ENCODE measurements at places on chromosomes 4 and X.
A peak's percentile ranks its signal among the peaks of the same experiment; 100 is the strongest.

GRCh38 chr4:169037506-169037905 is 27.5 kb upstream of the CBR4 start:
- DNase-seq: no peak

DNA sequence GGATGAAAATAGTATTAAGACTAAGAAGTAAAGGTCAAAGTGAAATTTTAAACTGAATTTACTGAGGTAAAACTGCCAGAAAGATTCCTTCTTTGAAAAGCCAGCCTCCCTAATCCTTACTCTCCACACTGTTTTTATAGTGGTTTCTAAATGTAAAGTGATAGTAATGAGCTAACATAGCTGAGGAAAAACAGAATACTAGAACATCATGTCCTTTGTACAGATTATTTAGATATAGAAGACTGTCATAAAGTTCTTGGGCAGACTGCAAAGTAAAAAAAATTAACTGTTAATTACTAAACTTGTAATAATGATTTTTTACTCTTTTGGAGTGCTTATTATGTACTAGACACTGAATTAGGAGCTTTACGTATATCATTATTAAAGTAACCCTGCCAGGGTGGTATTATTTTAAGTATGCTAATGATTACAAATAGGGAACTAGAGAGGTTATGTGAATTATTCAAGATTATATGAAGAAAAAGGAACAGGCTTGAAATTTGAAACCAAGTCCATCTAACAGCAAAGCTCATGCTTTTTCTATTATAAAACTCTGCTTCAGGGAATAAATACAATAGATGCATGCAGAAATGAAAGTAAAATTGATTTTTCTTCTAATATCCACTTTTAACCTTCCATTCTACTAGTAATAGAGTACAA is 150.5 kb downstream of the TBCK start:
- DNase-seq: no peak

DNA sequence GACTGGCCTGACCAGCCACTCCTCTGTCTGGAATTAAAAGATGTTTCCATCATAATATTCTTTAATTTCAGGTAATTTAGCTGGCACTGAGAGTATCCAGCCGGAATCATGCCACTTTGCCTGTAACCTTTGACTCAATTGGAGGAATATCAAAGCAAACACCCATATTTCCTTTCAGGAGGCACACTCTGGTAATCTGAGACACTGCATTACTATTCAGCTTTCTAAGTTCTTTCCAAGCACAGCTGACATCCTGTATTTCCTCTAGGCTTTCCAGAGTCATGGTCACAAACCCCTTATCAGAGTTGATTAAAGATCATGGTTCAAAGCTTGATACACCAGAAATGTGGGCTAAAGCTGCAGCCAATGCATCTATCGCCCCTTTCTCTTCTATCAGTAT is 29.3 kb downstream of the INTS12 start:
- DNase-seq: no peak

GRCh38 chr4:123825596-123826291 is 429.1 kb downstream of the SPRY1 start:
- DNase-seq: no peak

- peak; percentile 86 for DNase-seq
Measured at GRCh38 chr4:151169223-151169622, 69.8 kb downstream of the RPS3A start.

- no peak for DNase-seq
Measured at GRCh38 chr4:5759236-5760075, 48.5 kb downstream of the EVC start.

- DNase-seq: no peak
Measured at GRCh38 chrX:20205927-20206708, 60.6 kb downstream of the RPS6KA3 start.

- no peak for DNase-seq
Measured at GRCh38 chr4:153634738-153635353, 49.2 kb upstream of the TLR2 start.

GRCh38 chr4:185217408-185217975 is 8.1 kb downstream of the SNX25 start:
- DNase-seq: no peak

DNA sequence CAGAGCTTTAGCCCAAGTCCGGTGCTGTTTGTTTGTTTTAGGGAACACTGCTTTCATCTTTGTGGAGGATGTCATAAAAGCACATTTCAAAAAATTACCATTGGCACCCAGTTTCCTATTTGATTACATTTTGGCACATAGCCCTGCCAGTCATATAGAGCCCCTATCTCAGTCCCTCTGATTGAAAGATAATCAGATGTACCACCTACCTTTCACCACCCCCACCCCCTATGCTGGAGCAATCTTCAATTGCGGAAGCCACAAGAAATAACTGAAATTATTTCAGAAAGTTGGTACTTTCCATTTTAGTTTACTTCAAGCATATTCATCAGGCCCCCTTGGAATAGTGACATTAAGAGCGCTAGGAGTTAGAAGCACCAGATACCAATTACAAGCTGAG is 136.7 kb upstream of the RPL34 start:
- DNase-seq: no peak

DNA sequence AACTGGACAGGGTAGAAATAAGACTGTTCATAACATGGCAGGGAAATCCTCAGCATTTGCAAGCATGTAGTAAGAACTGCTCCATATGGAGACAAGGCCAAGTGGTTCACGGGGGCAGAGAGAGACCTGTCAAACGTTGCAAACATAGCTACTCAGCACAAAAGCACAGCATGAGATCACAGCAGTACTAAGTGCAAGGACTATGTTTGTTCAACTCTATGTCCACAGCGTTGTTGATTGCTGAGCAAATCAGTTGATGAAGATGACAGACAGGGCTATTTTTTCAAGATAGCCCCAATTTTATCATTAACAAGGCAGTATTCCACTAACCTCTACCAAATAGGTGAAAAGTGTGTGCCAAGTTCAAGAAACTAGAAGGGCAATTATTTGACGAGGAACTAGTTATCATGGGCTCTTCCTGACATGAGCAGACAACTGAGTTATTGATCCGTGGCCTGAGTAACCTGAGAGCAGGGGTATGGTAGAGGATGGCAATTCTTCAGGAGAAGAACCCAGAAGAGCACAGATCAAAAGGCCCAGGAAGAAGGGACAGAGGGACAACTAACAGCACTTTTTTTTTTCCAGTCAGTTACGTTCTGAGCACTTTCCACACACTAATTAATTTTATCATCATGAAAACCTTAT is 57.4 kb downstream of the SPOCK3 start:
- DNase-seq: no peak

GRCh38 chrX:118761939-118762707 is 34.7 kb downstream of the IL13RA1 start:
- DNase-seq: no peak

DNA sequence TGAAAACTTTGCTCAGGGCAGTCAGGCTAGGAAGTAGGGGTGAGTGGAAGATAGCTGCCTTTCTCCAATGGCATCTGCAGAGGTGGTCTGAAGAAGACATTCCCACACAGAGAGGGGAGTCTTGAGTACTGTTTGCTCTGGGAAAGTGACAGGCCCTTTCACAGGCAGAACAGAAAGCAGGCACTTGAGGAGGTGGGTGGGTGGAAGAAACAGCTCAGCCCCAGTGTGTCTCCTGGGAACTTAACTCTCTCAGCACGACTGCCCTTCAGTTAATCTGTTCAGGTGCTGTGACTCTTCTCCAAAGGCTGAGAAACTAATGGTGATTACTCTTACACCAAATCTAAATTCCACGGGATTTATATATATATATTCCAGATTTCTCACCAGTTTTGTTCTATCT is 28.3 kb downstream of the ENOPH1 start:
- no peak for DNase-seq

DNA sequence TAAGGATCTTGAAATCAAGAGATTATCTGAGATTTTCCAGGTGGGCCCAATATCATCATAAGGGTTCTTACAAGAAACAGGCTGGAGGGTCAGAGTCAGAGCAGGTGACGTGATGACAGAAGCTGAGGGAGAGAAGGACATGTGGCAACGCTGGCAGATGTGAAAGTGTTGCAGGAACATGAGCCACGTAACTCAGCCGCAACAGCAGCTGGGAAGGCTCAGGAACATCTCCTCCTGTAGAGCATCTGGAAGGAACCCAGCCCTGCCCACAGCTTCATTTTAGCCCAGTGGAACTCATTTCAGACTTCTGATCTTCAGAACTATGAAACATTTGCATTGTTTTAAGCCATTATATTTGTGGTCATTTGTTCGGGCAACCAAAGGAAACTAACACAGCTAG is 156.3 kb upstream of the VEGFC start:
- no peak for DNase-seq

- no peak for DNase-seq
Measured at GRCh38 chr4:140057701-140058100, 96.3 kb downstream of the MAML3 start.

- DNase-seq: no peak
Measured at GRCh38 chr4:123465416-123465815, 68.8 kb downstream of the SPRY1 start.

DNA sequence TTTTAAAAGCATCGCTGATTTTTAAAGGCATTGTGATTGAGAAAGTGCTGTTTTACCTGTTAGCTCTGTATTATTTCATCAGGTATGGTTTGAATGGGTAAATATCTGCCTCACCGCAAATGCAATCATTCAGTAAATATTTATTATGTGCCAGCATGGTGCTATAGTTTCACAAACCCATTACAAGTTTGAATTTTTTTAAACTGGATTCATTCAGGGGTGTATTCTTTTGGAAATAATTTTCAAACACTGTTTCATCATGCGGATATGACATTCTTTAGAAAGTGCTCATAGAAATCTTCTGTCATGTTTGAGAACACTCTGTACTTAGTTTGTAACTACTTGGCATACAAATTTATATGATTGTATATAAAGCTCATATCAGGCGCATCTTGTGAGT is 37.2 kb downstream of the LIMCH1 start:
- DNase-seq: no peak

- no peak for DNase-seq
Measured at GRCh38 chr4:122591196-122591595, 29.7 kb downstream of the IL21 start.

- no peak for DNase-seq
Measured at GRCh38 chr4:146178126-146178525, 2.6 kb downstream of the LSM6 start.

DNA sequence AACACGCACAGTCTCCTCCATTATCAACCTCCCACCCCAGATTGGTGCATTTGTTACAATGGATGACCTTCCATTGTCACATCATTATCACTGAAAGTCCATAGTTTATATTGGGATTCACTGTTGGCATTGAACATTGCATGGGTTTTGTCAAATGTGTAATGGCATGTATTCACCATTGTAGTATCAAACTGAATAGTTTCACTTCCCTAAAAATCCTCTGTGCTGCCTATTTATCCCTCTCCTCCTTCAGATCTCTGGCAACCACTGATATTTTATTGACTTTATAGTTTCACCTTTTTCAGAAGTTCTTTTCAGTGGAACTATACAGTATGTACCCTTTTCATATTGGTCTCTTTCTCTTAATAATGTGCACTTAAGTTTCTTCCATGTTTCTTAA is 1565.4 kb downstream of the PCDH18 start:
- DNase-seq: no peak

- no peak for DNase-seq
Measured at GRCh38 chrX:41142130-41142910, 57.1 kb downstream of the USP9X start.

DNA sequence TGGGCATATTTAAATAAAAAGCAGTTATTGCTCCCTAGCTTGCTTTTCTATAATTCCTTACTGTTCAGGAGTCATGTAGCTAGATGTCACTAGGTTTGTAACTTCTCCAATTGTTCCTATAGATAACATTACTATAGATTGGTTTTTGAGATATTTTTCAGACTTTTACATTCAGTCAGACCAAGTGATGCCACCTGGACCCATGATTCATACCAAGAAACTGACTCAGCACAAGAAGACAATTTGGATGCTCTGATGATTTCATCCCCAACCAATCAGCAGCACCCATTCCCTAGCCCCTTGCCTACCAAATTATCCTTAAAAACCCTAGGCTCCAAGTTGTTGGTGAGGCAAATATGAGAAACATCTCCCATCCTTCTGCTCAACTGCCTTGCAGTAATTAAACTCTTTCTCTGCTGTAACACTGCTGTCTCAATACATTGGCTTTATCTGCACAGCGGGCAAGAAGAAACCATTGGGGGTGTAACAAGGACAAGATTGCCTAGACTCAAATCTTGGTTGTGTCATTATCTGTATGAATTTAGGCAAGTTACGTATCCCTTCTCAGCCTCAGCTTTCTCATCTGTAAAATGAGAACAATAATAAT is 11.8 kb upstream of the NEIL3 start:
- DNase-seq: no peak

- no peak for DNase-seq
Measured at GRCh38 chr4:125115941-125116340, 198.8 kb upstream of the FAT4 start.

DNA sequence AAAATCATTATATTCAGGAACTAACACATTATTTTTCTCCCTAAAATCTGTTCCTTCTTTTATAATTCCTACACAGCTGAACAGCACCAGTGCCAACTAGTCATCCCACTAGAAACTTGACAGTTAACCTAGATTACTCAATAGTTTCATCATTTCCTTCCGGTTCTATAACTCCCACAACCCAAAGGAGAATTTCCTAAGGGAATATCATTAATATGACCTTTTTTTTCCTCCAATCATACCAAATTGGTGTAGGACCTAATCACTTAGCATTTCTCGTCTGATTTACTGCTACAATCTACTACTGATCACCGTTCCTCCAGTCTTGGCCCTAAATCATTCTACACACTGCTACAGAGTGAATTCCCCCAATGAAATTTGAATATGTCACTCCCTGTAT is 45.9 kb downstream of the WDFY3 start:
- no peak for DNase-seq

DNA sequence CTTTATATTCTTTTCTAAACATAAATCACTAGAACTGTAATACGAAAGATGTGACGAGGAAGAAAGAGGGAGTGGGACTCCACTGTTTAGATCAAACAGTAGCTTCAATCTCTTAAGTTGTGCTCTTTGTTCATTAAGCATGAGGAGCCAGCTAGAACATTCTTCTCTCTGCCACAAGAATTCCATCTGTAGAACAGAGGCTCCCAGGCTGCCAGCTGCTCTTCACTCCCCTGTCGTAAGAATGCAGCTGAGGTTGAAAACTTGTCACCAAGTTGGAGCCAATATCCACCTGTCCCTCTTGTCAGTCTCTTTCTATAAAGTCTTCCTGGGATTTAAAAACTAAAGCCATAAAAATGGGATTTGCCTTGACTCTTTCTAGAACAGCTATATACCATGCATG is 65.0 kb upstream of the SEC24B start:
- DNase-seq: no peak

DNA sequence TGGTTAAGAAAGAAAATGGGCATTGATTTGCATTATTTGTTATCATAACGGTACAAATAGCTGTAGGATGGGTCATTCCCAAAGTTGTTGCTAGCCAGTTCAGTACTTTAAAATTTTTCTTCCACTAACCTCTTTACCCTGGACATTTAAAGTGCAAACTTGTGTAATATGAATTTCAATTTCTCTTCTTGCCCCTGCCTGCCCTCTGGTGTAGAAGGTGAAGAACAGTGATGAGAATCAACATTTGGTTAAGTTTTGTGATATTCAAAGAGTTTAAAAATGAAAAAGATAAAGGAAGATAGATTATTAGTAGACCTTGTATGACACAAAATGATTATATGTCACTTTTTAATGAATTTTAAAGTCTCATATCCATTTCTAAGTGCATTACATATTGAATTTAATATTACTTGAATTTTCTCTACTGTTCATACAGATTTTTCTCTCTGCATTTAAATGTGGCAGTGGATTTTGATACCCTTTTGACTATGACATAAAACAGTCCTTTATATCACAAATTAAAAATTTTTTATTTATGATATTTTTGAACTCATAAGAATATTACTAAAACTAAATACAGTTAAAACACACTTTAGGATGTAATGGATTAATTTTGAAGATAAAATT is 337.7 kb downstream of the BMPR1B start:
- no peak for DNase-seq

Data from NCI-H1694 (cell line).